ENCODE measurements at places on chromosomes 16 and 17.

DNA sequence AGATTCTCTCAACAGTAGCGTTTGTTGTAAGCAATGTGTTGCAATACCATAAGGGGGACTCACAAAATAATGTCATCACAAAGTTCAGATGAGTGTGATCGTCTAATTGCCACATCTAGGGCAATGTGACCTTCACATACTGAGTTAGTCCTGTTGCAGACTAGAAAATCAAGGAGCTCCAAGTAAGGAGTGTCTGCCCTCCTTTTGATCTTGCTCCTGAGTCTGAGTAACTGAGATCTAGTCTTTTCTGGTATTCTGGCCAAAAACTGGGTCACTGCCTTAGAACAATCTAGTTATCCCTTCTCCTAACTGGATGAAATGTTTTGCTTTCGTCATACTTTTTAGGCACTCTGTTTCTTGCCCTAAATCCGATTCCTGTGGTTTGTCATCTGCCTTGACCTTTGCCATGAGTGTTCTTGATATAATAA, 712.1 kb downstream of the CDH11 start:
- no peak for DNase-seq

DNA sequence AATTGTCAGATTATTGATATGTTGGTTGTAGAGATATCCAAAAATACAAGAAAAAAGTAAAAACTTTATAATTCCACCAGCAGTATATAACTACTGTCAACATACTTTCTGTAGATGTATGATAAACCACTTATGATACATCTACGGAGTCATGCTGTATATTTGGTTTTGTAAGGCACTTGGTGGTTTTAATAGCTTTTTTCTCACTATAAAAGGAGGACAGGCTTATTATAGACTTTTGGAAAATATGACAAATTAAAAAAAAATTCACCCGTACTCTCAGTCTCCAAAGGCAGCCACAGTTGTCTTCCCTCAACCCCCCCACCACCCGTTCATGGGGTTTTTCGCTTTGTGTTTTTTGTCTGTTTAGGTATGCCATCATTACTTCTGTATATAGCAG, 14.8 kb downstream of the RAI1 start:
- DNase-seq, result no peak

GRCh38 chr17:42618442-42619150, 9.1 kb downstream of the TUBG1 start:
- no peak for DNase-seq

DNA sequence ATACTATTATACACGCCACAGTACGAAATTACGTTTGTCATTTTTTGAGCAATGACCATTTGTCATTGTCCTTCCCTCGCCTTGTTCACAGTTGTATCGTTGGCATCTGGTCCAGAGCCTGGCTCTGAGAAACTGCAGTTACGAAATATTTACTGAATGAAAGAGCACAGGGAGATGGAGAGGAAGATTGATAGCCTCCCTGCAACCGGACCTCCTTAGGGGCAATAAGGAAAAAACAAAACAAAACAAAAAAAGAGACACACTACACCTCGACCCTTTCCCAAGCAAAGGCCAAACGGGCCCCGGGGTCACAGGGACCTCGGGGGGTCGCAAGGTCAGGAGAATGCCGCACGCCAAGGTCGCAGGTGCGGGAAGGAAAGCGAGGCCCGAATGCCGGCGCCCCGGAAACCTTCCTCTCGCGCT, 857 bp downstream of the GOT2 start:
- DNase-seq, result no peak

DNA sequence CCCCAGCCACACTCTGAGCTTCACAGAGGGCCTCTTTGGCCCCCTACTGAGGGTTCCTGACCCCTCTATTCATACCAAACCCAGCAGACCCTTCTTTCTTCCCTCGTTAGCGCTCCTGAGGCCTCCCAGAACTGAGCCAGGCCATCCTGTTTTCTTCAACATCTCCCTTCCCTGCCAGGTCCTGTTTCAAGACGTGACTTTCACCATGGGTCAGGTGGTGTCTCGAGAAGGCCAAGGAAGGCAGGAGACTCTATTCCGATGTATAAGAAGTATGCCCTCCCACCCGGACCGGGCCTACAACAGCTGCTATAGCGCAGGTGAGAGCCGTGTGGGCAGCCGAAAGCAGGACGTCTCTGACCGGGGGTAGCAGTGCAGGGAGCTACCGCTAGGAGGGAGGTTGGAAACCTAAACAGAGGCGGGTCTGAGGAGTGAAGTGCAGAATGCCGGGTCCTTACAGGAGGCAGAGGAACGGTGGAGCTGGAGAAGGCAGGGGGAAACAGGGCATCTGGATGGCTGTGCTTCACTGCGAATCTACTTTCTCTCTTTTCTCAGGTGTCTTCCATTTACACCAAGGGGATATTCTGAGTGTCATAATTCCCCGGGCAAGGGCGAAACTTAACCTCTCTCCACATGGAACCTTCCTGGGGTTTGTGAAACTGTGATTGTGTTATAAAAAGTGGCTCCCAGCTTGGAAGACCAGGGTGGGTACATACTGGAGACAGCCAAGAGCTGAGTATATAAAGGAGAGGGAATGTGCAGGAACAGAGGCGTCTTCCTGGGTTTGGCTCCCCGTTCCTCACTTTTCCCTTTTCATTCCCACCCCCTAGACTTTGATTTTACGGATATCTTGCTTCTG, 1.3 kb upstream of the SENP3 start:
- no peak for DNase-seq

GRCh38 chr16:1858189-1858865, 13.6 kb downstream of the MEIOB start:
- DNase-seq, result no peak

DNA sequence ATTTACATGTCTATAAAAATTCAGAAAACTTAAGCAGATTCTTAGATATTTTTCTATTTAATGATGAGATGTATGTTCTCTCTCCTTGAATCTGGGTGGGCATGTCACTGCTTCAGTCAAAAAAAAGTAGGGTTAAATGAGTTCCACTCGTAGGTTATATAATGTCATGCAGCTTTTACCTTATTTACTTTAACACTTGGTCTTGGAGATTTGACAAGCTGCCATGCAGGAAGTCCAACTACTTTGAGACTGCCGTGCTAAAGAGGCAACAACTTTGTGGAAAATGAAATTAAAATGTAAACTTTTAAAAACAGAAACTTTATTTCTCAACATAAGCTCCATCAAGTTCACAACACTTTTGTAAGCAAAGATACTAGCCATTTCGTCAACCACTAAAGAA, 1336.0 kb upstream of the CDH8 start:
- DNase-seq, result no peak

- no peak for DNase-seq
These were observed 4.6 kb downstream of the PAQR4 start for GRCh38 chr16:2973605-2974318.

DNA sequence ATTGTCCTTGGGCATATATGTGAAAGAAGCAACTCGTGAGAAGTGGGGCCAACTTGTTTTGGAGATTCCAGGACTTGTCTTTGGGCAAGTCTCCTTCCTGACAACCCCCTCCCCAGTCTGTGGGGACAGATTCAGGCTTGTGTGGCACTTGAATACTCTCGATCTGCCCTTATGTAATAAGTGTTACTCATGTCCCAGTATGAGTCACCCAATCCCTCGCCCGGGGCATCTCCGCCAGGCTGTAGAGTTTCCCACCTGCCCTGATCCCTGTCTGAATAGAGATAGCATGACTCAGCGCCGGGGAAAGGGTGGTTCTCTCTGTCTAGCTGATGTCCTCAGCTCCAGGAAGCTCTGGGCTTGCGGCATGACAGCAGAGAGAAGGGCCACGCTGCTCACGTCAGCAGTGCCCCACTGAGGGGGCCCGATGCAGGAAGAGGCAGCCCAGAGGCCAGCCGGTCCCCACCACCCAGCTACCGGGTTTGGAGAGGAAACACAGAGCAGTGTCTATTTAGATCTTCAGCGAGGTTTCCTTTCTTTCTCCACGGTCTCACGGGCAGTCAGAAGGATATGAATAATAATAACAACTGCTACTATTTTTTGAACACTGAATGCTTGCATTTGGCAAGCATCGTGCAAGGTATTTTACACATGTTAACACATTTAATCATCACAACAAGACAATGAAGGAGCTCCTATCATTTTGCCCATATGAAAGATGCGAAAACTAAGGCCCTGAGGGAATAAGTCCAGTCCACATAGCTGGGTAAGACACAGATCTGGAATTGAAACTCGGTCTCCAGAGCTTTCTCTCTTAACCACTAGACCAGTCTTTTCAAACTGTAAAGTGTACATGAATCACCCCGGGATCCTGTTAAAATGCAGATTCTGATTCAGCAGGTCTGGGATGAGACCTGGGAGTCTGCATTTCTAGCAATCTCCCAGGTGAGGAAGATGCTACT, 426.7 kb upstream of the MAF start:
- DNase-seq, result no peak
